H4 (cell line): ENCODE measurements at places on chromosomes 1 and 21. TPM values are rescaled to one million over a fixed set of nuclear protein-coding genes. Genes with fewer than 3 reads are reported as not detected.

Gene RPAP2
- total RNA-seq, result 11.2 and 19.8 TPM in 2 replicates

Gene NGF
- not detected in 2 replicates for total RNA-seq

Gene IGSF5
- total RNA-seq, result 0.04 and 0.19 TPM in 2 replicates

Gene AQP10
- not detected in 2 replicates for total RNA-seq

Gene TSPAN2
- total RNA-seq, result 1.3 and 3.7 TPM in 2 replicates

Gene OR6Y1
- not detected in 2 replicates for total RNA-seq

Gene OR2G3
- not detected in 2 replicates for total RNA-seq

Gene TPM3
- total RNA-seq, result 482 and 546 TPM in 2 replicates

Gene SLC35D1
- total RNA-seq, result 17.5 and 18.1 TPM in 2 replicates

Gene SNAPIN
- 82.5 and 98.7 TPM in 2 replicates for total RNA-seq

Gene CLIC6
- not detected in 2 replicates for total RNA-seq

Gene DNALI1
- total RNA-seq, result 0.64 TPM in 1 of 2 replicates, not detected in the other

Gene GSTM1
- total RNA-seq, result not detected in 2 replicates

Gene GPR37L1
- total RNA-seq, result 0.02 TPM in 1 of 2 replicates, not detected in the other

Gene LHX8
- total RNA-seq, result 13.0 and 16.1 TPM in 2 replicates

Gene KRTAP21-2
- not detected in 2 replicates for total RNA-seq

Gene DCST2
- total RNA-seq, result not detected in 2 replicates

Gene PDC
- total RNA-seq, result not detected in 2 replicates

Gene HSD3B1
- total RNA-seq, result not detected in 2 replicates

Gene BCAR3
- total RNA-seq, result 21.8 and 23.7 TPM in 2 replicates

Gene MATN1
- total RNA-seq, result 0.06 and 0.51 TPM in 2 replicates

Gene IGSF9
- 0.47 and 0.52 TPM in 2 replicates for total RNA-seq

Gene ZSCAN20
- total RNA-seq, result 2.9 and 3.8 TPM in 2 replicates

Gene SLC44A3
- 1.1 and 2.7 TPM in 2 replicates for total RNA-seq

Gene OLIG2
- total RNA-seq, result 1.5 and 1.7 TPM in 2 replicates

Gene OLFML2B
- 0.55 and 2.1 TPM in 2 replicates for total RNA-seq

Gene CYB561D1
- 2.6 and 7.9 TPM in 2 replicates for total RNA-seq

Gene TTC39A
- total RNA-seq, result 0.83 and 3.5 TPM in 2 replicates

Gene FCRL5
- total RNA-seq, result not detected in 2 replicates

Gene DMRTA2
- total RNA-seq, result 1.5 and 3.8 TPM in 2 replicates

Gene NTRK1
- total RNA-seq, result 0.10 TPM in 1 of 2 replicates, not detected in the other

Gene KCNA2
- 0.06 and 0.52 TPM in 2 replicates for total RNA-seq

Gene LIN9
- total RNA-seq, result 7.9 and 10.7 TPM in 2 replicates

Gene PLA2G2D
- total RNA-seq, result not detected in 2 replicates

Gene NEGR1
- total RNA-seq, result 1.8 and 3.0 TPM in 2 replicates

Gene CLDN17
- not detected in 2 replicates for total RNA-seq

Gene RNF220
- total RNA-seq, result 65.1 and 79.6 TPM in 2 replicates

Gene C1orf185
- total RNA-seq, result not detected in 2 replicates

Gene TMEM54
- 81.8 and 118 TPM in 2 replicates for total RNA-seq

Gene BRINP3
- 1.5 TPM in 2 replicates for total RNA-seq

Gene CLCA4
- total RNA-seq, result not detected in 2 replicates

Gene TMEM50A
- 68.7 and 96.0 TPM in 2 replicates for total RNA-seq

Gene ACTA1
- not detected in 2 replicates for total RNA-seq

Gene SLC45A3
- total RNA-seq, result 4.3 and 7.1 TPM in 2 replicates

Gene SPRR2B
- not detected in 2 replicates for total RNA-seq

Gene TSTD1
- not detected in 2 replicates for total RNA-seq

Gene SERPINC1
- total RNA-seq, result not detected in 2 replicates

Gene GUCA2B
- not detected in 2 replicates for total RNA-seq

Gene CYP4X1
- total RNA-seq, result 0.17 TPM in 1 of 2 replicates, not detected in the other

Gene NFASC
- 3.1 and 3.2 TPM in 2 replicates for total RNA-seq

Gene GNG12
- 136 and 167 TPM in 2 replicates for total RNA-seq

Gene AMY1C
- total RNA-seq, result not detected in 2 replicates

Gene HTR1D
- not detected in 2 replicates for total RNA-seq
